Right ventricle myocardium superior (tissue), 1 donor: ENCODE measurements at places on chromosomes 11 and 22.

DNA sequence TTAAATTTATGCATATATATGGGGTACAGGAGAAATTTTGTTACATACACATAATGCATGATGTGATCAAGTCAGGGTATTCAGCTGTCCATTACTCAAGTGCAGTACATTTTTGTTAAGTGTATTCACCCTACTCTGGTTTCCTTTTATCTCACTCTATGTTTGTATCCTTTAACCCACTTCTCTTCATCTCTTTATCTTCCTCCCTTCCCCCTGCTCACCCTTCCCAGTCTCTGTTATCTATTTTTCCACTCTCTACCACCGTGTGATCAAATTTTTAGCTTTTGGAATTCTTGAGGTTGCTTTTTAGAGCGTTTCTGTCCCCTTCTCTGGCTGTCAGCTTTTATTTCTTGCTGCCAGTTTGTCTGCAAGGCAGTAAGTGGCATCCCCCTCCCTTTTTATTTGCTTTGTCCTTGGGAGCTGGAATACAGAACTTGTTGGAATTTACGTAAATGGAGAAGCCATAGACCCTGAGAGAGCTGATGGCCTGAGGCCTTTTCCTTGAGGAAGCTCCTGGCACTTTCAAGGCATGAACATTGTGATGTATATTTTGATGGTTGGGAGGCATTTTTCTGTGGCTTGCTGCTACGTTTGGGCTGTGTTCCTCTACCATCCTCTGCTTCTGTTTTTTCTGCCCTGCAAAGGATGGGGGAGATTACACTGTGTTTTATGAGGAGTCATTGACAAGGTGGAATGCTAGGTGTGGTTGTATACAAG, 148.6 kb downstream of the LDLRAD3 start:
- no peak for DNase-seq

DNA sequence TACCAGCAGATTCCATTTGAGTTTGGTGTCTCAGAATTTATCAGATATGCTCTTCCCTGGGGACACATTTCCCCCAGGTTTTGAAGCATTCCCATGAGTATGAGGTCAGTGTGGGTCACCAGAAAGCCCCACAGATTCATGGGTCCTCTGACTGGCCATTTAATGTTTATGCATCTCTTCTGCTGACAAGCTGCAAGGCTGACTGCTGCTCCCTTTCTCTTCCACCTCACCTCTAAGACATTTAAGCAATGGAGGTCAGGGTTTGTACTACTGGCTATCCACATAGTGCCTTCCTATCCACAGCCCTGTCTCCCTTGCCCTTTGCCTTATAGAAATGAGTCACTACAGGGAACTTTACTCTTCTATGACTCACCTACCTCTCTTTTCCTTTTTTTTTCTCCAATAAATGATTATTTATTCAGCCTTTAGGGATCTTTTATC, 106.0 kb upstream of the TIMP3 start:
- DNase-seq = no peak

GRCh38 chr11:111097191-111097590, 148.3 kb upstream of the POU2AF2 start:
- peak; percentile 63 for DNase-seq

DNA sequence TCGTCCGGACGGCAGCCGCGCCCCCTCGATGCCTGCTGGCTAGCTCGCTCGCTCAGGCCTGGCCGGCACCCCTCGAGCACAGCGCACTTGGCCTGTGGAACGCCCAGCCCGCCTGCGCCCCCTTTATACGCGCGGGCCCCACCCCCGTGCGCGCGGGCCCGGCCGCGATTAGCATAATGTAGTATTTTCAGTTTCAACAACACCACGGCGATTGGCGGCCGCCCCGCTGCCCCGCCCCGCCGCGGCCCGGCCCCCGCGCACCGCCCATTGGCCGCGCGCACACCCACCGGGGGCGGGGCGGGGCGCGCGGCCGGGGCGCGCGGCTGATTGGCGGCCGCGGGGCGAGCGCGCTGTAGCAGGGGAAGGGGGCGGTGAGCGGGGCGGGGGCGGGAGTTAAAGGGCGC, at the start of gene CDKN1C:
Gene CDKN1C (minus strand): TSS at position 98 of the 404 bp plus-strand sequence. CDS start 319 bp downstream, outside the sequence.
- peak; percentile 94 for DNase-seq

DNA sequence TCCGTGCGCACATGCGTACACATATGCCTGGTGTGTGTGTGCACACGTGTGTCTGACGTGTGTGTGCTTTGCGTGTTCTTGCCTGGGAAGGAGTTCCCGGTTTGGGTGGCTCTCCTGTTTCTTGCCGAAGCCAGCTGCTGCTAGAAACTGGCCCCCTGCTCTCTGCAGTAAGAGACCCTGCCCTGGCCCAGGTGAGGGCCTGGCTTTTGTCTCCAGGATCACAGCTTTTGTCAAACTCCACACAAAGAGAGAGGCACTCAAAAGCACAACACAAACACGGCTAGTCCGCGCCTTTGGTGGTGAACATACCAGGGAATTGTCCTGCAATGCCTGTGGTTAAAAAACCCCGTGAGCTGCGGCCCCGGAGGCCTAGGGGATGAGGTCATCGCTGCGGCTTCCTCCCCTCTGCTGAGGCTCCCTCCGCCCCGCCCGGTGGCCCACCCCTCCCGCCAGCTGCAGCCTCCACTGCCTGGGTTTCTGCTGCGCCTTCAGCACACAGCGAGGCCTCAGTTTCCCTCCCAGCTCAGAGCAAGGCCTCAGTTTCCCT, 88.9 kb downstream of the KCNQ1 start:
- peak; percentile 86 for DNase-seq

- peak; percentile 34 for DNase-seq
Observed at GRCh38 chr11:30583476-30584280, 2.5 kb downstream of the MPPED2 start.

- peak; percentile 61 for DNase-seq
Observed at GRCh38 chr11:67416416-67417335, 1.2 kb downstream of the CARNS1 start.

DNA sequence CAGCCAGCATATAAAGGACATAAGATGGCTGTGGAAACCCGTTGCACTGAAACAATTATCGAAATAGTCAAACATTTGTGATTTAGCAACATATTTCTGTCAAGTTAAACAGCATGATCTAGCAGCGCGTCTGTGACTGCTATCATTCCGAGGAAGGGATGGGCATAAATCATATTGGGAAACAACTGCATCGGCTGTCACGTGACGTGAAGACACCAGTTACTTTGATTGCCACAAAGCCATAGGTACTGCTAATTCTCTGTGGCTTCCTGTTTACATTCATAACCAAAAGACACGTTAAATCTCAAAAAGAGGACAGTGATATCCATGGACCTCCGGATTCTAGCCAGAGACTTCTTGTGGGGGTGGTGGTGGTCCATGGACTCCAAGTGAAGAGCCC, 87.8 kb downstream of the CACNA1I start:
- DNase-seq = no peak

DNA sequence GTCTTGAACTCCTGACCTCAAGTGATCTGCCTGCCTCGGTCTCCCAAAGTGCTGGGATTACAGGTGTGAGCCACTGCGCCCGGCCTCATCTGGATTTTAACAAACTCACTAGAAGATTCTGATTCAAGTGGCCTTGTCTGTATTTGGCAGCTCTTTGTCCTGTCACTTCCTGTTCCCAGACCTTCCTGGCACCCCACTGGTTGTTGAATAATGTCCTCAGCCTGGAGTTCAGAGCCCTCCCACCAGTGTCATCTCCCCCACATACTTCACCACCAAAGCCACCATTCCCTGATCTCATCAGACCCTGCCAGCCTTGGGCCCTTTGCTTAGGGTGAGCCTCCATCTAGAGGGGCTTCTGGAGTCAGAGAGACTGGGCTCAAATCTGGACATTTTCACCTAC, 3.3 kb downstream of the PELI3 start:
- no peak for DNase-seq

DNA sequence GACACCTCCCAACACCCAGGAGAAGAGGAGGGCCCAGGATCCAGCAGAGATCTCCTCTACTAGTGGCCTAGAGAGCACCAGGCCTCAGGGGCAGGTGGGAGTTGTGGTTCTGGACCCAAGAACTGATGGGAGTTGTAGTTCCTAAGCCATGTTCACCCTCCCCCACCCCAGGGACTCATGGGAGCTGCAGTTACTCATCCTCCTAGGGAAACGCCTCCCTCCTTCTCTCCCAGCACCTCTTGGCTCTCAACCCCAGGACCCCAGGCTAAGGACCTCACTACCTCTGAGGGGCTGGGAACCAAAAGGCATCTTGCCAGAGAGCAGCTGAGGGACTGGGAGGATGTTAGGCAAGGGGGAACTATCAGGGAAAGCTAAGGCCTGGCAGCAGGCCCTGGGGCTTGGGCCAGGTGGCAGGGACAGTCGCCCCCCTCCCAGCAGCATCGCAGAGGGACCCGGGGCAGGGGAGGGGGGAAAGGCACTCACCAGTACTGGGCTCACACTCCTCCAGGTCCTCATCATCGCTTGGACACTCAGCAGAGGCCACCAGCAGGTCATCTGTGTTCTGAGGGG, 28.9 kb downstream of the SLC22A12 start:
- DNase-seq = no peak

GRCh38 chr11:128658502-128658901, 35.4 kb upstream of the FLI1 start:
- DNase-seq = no peak

GRCh38 chr11:33618956-33619355, 81.7 kb downstream of the C11orf91 start:
- no peak for DNase-seq

- no peak for DNase-seq
Observed at GRCh38 chr11:120923866-120924508, 99.9 kb upstream of the TBCEL start.

- no peak for DNase-seq
Observed at GRCh38 chr11:129951201-129951865, 51.3 kb downstream of the PRDM10 start.

GRCh38 chr11:14106303-14107049, 144.0 kb downstream of the SPON1 start:
- no peak for DNase-seq

DNA sequence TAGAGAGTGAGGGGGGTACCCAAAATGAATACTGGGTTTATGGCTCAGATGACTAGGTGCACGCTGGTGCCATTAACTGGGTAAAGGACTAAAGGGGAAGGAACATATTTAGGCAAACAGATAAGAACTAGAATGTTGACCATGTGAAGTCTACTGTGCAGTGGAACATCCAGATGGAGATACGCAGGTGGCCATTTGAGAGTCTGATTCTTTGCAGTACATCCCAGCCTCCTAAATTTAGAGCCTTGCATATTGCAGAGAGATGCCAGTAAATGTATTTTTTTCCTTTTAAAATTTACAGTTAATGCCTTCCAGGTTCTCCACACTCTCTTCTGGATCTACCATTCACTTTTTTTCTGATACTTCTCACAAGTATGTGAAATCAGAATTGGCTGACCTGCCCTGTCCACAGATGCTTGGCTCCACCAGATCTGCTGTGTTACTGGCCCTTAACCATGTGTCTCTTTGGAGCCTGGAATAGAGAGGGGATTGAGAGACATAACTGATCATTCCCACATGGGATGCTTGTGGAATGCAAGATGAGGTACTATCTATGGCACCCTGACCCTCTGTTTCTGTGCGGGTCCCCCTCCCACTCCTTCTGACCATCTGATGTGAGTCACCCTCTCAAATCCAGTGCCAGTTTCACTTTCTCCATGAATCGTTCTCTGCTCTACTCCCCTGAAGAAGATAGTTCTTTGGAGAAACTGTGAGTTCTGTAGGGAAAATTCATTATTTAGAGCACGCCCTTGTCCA, 77.0 kb upstream of the NCAM1 start:
- DNase-seq = no peak

- DNase-seq = no peak
Observed at GRCh38 chr11:104005234-104005855, 31.1 kb upstream of the DDI1 start.

DNA sequence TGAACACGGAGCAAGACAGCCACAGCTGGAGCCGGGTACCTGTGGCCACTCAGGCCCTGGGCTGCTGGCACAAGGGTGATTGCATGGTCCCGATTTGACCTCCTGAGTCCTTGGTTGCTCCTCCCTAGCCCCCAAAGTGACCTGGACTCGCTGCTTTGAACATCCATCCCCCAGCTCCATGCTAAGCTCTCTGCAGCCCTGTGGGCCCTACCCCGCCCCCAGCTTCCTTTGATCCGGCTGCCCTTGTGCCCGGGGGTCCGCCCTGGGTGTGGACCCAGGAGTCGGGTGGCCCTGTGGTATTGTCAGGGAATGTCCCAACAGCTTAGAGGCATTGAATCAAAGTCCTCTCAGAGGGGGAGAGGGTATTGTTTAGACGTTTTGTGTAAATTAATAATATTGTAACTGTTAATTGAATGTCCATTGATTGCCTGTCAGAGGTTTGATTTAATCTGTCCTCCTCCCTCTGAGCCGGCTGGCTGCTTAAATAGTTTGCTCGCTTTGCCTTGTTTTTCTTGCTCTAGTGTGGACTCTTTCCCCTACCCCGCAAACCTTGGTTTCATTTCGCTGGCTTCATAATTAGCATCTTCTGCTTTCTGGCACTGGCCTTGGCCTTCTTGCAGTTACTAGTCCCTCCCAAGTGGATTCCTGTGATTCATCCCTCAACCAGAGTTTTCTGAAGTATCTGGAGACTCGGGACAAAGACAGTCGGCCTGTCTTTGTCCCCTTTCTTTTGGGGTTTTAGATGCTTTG, 20.7 kb downstream of the GRIK4 start:
- DNase-seq = no peak

- no peak for DNase-seq
Observed at GRCh38 chr11:28488336-28488735, 380.1 kb downstream of the METTL15 start.

- no peak for DNase-seq
Observed at GRCh38 chr11:111947143-111947542, 10.0 kb downstream of the DIXDC1 start.

DNA sequence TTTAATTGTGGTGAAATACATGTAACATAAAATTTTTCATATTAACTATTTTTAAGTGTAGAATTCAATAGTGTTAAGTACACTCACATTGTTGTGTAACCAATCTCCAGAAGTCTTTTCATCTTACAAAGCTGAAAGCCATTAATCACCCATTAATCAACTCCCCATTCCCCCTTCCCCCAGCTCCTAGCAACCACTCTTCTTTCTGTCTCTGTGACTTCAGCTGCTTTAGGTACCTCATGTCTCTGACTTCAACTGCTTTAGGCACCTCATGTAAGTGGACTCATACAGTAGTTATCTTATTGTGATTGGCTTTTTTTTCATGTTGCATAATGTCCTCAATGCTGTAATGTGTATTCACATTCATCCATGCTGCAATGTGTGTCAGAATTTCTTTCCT, 150.8 kb upstream of the NTM start:
- no peak for DNase-seq

- no peak for DNase-seq
Observed at GRCh38 chr11:121347813-121348212, 55.2 kb downstream of the SC5D start.

GRCh38 chr22:45768490-45768889, 96.9 kb downstream of the ATXN10 start:
- DNase-seq = no peak

GRCh38 chr22:47207846-47208554, 445.6 kb downstream of the TBC1D22A start:
- no peak for DNase-seq
